ENCODE measurements at places on chromosomes 2 and 18.

- peak; percentile 90 for DNase-seq
These were observed 64.7 kb downstream of the STK25 start for GRCh38 chr2:241443486-241444223.

- no peak for DNase-seq
These were observed 442.2 kb upstream of the RAB12 start for GRCh38 chr18:8167026-8167425.

- DNase-seq: no peak
These were observed 47.8 kb downstream of the TMEM17 start for GRCh38 chr2:62458206-62458641.

DNA sequence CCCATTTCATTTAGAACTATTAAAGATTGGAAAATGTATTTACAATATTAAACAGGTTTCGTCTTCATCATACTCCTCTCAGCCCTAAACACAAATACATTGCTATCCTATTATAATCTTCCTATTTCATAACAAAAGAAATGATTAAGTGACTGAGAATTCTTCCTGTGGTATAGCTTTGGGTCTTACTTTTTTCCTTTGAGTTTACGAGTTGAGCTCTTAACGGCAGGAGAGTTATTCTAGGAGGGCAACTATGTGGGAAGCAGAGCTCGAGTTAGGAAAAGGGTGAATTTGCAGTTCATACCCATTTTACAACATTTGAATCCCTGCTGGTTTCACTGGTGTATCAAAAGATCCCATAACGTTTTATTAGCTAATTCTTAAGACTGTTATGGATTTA, 105.0 kb downstream of the FIGN start:
- no peak for DNase-seq

DNA sequence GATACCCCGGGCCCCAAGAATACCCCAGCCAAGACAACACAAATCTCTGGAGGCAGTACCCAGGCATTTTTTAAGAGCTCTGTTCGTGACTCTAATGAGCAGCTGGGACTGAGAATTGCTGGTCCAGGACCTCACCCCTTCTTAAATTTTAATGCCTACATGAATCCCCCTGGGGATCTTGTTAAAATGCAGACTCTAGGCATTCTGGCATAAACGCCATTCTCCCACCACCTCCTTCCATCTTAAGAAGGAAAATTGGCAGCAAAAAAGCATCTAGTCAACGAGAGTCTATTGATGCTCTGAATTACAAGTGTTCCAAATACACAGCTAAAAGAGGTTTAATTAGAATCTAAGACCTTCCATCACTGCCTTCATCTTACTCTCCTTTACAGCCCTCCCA, 5.0 kb downstream of the CHST10 start:
- no peak for DNase-seq

DNA sequence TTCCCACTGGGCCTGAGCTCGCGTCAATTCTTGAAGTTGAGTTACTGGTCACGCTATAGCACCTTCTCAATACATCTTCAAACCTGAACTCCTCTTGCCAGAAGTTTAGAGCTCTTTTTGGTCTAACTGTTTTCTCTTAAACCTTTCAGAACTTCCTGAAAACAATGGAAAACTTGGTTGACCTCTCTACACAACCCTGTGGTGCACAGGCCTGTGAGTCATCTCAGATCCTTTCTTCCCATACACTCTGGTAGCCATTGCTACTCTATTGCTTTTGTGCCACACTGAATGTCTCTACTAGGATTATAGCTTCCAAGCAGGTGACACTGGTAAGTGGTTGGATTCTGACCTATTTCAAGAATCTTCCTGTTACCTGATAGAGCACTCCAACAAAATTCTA, 321.5 kb upstream of the FSIP2 start:
- DNase-seq: no peak

DNA sequence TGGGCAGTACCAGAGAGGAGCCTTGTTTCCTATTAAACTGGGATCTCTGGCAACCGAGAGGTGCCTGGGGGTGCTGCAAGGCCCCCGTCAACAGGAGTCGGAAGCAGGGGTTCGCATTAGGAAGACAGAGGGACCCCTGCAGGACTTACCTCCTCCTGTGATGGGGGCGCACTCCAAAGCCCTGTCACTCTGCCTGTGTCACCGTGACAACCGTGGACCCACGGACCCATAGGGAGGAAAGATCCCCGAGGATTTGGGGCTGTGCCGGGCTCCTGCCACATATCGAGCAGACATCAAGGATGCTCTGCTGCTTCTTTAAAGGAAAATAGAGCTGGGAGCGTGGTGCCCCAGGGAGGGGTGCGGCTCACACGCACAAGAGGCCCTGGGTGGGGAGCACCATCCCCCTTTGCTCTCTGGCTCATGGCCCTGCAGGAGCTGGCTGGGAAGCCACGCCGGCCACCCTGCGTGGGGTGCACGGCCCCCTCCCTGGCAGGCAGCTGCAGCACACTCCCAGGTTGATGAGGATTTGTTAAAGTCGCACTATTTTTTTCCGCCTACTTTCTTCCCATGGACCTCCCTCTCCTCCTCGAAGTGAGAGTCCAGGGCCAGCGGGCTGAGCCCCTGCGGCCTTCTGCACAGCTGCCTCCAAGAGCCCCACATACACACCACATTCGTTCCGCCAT, 167.5 kb downstream of the TWIST2 start:
- DNase-seq: no peak

GRCh38 chr18:10230072-10230471, 224.4 kb upstream of the APCDD1 start:
- no peak for DNase-seq

- no peak for DNase-seq
These were observed 151.6 kb downstream of the DTNB start for GRCh38 chr2:25521665-25522387.

GRCh38 chr2:29700560-29700959, 220.8 kb downstream of the ALK start:
- DNase-seq: no peak

DNA sequence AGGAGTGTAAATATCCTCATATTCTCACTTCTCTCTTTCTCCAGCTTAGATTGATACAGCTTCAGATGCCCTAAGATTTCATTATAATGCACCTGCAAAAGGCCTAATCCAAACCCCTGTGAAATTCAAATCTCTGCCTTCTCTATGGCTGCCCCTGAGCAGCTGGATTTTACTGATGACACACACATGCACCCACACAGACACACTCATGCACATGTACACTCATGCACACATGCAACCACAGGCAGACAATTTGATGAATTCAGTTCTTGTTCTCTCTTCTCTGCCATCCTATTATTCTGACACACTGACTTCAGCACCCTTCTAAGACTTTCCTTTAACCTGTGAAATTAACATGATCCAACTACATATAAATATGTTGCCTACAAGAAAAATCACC, 563.2 kb downstream of the RNF144A start:
- DNase-seq: no peak

GRCh38 chr18:805755-806110, 6.3 kb downstream of the YES1 start:
- DNase-seq: no peak

DNA sequence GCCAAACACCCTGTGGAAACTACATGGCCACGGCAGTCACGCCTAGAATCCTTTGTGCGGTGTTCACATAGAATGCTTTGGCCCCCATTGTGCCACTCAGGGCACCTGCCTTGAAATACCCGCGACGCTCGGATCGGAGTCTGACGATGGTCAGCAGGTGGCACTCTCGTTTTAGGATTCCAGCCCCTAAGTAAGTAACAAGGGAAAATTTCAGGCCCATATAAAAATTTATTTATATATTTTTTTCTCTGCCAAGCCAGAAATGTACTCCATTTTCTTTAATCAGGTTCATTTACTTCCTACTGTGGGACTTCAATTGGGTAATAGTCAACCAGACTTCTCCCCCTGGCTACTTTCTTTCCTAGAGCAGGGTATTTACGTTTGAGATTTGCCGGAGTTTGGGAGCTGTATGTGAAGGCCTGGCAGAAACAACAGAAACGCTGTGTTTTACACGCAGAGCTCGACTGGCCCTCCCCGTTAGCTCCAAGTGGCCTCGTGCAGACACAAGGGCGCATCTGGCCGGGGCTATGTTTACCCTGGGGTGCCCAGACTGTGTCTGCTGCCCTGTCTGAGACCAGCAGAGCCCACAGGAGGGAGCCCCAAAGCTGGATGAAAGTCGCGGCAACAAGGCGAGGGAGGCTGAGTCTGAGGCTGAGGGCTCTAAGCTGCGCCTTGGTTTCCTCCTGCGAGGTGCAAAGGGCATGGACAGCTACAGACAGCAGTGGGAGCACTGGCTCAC, 41.6 kb downstream of the LRRC30 start:
- no peak for DNase-seq

- no peak for DNase-seq
These were observed 10.3 kb downstream of the ITGA6 start for GRCh38 chr2:172437419-172438341.

GRCh38 chr2:130878316-130878715, 41.6 kb downstream of the ARHGEF4 start:
- DNase-seq: no peak

GRCh38 chr18:35917043-35917442, 55.4 kb upstream of the RMP24 start:
- DNase-seq: no peak

- DNase-seq: no peak
These were observed 142.4 kb downstream of the CDH2 start for GRCh38 chr18:28034567-28034966.

DNA sequence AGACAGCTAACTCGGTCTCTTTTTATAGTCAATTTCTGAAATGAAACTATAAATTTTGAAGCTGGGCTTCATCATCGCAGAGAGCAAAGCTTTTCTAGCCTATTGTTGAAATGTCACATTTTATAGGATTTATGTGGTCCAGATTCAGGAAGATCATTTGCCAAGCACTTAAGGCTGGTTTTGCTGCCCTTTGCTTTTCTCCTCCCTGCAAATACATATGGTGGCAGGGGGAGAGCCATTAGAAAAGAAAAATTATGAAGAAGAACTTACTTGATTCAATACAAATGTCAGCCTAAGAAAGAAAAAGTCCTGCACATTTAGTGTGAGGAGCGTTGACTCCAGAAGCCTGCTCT, 206.9 kb upstream of the NRP2 start:
- no peak for DNase-seq

- DNase-seq: no peak
These were observed 206.3 kb downstream of the RAD51AP2 start for GRCh38 chr2:17311771-17312511.

GRCh38 chr2:212078103-212078502, 460.5 kb downstream of the ERBB4 start:
- DNase-seq: no peak

DNA sequence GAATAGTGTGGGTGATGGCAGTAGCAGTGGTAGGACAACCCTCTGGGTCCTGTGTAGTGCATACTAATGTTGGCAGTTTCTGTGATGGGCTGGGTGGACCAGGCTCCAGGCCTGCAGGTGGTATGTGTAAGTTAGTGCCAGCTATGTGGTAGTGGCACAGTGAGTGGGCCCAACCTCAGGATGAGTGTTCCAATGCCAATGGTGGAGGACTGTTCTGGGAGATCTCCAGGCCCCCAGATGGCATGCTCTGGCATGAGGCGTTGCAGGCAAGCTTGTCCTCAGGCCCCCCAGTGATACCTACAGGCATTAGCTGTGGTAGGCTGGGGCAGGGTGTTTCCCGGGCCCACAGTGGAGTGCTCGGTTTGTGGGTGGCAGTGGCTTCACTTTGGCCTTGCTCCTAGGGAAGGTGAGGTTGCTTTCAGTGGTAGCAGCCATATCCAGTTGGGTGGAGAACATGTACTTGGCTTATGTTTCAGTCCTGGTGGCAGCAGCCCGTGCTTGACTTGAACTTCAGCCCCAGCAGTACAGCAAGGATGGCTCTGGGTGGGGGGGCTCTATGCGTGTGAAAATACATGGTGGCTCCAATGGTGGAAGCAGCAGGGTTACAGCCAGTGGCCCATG, 32.4 kb downstream of the TEX51 start:
- DNase-seq: no peak

GRCh38 chr2:25421820-25422411, 80.2 kb upstream of the DNMT3A start:
- no peak for DNase-seq

DNA sequence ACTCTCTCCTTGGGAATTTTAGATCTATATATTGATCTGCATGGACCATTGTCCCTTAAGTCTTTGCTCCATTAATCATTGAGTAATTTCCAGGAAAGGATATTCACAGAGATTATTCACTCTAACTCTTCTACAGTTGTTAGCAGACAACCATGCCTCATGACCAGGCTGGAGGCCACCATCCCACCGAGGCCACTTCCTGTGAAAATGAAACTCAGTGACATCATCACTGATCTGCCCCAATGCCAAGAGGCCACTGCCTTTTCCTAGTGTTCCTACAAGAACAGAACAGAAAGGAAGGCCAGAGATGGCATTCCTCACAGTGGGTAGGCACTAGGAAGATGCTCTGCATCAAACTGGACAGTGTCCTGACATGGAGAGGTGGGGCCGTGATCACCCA, 161.3 kb downstream of the DTNA start:
- DNase-seq: no peak

DNA sequence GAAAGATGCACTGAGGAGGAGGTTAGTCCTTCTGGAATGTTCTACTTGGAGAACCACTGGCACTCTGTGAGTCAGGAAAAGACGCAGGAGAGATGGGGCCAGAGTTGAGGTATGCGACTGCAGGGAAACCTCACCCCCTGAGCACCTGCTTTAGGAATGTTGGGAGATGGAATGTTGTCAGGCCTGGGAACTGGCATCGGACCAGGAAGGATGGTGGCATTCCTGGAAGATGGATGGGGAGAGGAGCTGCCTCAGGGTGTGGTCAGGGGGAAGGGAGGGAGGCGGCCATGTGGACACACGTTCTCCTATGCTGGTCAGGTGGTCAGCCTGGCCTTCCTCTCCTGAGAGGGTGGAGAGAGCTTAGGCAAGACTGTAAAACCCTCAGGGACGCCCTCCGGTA, 146.3 kb downstream of the CELF4 start:
- no peak for DNase-seq

DNA sequence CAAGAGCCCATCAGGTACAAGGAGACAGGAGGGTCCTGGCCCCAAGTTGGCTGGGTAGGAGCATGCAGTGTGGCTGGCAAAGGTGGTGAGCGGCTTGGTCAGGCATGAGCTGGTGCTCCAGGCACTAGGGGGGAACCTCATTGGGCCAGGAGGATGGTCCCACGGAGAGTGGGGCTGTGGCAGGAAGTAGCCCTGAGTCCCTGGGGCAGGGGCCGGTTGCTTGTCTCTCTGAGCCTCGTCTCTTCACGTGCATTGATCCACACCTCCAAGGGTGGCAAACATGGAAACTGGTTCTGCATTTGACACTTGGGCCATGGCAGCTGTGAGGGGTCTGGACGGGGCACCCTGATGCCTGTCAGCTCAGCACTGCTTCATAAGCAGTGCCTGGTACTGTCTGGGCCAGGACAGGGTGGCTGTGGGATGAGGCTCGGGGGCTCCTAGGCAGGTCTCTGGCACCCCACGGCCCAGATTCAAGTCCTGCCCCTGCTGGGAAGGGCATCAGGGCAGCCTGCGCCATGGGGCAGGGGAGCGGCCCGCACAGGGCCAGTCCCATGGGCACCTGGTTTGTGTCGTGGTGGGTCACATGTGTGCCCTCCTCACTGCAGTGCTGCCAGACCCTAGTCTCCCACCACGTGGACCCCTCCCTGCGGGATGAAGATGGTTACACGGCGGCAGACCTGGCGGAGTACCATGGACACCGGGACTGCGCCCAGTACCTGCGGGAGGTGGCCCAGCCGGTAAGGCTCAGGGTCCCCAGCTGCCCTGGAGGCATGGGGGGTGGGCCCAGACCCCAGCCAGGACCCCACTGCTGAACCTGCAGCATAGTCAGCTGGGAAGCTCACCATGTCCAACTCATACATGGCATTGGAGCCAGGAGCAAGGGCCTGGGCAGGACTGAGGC, 16.4 kb downstream of the ESPNL start:
- DNase-seq: no peak

All from stimulated activated CD8-positive, alpha-beta memory T cell treated with anti-CD3 and anti-CD28 coated beads, Interleukin-7, amount 100 ng/mL, for 24 hours (primary cell).